ENCODE measurements at places on chromosomes 7 and 10.

DNA sequence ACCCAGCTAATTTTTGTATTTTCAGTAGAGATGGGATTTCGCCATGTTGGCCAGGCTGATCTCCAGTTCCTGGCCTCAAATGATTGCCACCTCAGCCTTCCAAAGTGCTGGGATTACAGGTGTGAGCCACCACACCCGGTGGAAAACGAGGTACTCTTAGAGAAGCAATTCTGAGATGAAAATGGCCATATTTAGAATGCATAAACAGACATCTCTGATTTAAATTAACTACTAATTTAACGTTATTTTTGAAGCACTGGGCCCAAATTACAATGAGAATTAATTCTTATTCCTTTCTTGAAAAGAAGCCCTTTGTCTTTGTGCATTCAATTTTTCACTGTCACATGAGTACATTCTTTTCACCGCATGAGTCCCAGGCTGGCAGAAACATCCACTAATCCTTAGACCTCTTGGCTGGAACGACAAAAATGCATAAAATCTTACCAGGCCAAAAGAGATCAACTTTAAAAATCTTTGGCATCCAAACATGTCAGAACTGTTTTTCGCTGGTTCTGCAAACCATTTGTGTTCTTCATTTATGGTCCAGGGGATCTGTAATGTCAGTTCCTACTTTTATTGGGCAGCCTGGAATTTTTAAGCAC is 60.1 kb upstream of the CAPZA2 start:
- peak; percentile 68 for DNase-seq

- no peak for DNase-seq
Observed at GRCh38 chr7:72281308-72281707, 130.8 kb downstream of the CALN1 start.

GRCh38 chr10:72034040-72034499 is 54.3 kb downstream of the SPOCK2 start:
- no peak for DNase-seq

- DNase-seq, result no peak
Observed at GRCh38 chr10:94213980-94214379, 148.8 kb downstream of the NOC3L start.

DNA sequence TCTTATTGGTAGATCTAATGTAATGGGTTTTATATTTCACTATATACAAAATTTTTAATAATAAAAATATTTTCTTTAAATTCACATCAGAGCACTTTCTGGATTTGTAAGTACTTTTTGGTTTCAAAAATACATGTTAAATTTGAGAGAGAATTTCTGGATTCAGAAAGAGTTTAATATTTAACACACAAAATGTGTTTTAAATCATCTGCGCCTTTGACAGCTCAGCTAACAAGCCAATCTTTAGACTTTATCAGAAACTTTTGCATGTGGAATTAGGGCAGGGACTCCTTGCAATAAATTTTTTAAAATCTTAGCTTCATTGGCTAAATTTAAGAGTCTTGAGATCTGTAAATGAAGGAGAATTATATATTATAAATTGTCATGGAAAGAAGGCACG is 32.7 kb upstream of the RHOBTB1 start:
- DNase-seq, result no peak

DNA sequence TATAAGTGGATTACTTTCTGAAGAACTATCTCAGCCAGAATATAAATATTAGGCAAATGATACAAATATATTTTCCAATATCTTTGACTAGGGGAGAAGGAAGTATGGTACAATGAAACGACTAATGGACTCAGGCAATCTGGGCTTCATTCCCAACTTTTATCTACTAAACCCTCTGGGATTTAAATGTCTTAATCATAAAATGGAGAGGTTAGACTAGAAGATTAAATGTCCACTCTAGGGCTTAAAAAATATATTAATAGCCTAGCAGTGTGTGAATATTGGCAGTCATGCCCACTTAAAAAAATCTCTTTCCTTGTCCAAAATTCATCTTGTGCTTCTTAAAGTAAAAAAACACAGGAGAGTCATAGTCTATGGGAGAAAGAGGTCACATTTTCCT is 98.3 kb downstream of the CTTNBP2 start:
- no peak for DNase-seq

- DNase-seq, result peak; percentile 39
Observed at GRCh38 chr7:80950550-80950967, 31.7 kb upstream of the SEMA3C start.

GRCh38 chr7:131045526-131045925 is 282.1 kb upstream of the MKLN1 start:
- DNase-seq, result no peak

DNA sequence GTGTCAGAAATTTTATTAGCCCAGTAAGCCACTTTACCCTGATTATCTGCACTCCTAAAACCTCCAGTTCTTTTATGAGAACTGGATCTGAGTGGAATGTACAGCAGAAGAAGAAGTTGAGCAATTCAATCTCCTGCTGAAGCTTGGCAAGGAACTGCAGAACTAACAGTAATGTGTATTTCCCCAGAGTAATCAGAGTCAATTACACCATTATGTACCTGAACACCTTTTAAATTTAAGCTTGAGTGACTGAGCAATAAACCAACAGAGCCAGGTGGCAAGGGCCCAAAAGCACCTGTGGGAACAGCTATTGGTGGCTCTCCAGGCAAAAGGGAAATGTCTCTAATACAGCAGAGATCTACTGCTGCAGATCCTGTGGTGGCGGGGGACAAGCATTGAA is 40.1 kb upstream of the AKR1C2 start:
- peak; percentile 78 for DNase-seq

- DNase-seq, result no peak
Observed at GRCh38 chr10:74875966-74876365, 49.6 kb downstream of the KAT6B start.

DNA sequence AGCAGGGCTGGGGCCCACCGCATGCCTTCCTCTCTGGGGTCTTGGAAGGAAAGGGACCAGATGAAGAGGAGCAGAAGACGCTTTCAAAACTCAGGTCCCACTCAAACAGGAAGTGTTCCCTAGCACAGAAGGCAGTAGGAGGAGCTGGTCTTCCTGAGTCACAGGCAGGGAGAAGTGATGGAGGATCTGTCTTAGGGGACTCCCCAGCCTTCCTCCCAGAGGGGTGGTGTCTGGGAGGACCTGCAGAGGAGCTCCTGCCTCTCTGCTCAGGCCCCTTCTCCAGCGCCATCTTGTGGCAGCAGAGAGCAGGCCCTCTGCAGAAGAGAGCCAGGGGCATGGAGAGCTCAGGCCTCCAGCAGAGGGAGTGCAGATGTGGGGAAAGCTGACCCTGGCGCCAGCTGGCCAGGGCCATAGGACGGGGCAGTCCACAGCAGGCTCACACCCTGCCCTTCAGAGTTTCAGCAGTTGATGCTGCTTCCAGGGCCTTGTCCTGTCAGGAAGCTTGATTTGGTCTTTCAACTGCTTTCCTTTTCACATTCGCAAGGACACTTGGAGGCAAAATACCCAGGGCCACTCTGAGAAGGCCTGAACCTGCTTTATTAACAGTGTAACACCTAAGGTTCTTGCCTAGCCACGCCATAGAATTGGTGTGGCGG is 62.2 kb upstream of the TARP start:
- peak; percentile 85 for DNase-seq

- DNase-seq, result no peak
Observed at GRCh38 chr7:78490524-78490923, 692.0 kb downstream of the PHTF2 start.

DNA sequence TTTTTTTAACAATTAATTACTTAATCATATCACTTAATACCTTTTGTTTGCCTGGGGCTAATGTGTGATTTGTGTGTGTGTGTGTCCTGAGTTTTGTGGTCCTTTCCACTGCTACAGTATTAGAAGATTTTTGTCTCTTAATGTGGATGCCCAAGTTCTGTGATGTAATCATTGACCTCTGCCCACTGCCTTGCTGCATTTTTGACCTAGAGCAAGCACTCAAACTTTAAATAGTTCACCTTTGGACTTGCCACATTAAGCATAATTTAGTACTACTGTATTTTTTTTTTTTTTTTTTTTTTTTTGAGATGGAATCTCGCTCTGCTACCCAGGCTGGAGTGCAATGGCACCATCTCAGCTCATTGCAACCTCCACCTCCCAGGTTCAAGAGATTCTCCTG is 52.7 kb downstream of the VCL start:
- DNase-seq, result no peak

- no peak for DNase-seq
Observed at GRCh38 chr7:1804310-1804709, 134.2 kb downstream of the ELFN1 start.

GRCh38 chr7:45347804-45348203 is 190.2 kb downstream of the RAMP3 start:
- peak; percentile 23 for DNase-seq

DNA sequence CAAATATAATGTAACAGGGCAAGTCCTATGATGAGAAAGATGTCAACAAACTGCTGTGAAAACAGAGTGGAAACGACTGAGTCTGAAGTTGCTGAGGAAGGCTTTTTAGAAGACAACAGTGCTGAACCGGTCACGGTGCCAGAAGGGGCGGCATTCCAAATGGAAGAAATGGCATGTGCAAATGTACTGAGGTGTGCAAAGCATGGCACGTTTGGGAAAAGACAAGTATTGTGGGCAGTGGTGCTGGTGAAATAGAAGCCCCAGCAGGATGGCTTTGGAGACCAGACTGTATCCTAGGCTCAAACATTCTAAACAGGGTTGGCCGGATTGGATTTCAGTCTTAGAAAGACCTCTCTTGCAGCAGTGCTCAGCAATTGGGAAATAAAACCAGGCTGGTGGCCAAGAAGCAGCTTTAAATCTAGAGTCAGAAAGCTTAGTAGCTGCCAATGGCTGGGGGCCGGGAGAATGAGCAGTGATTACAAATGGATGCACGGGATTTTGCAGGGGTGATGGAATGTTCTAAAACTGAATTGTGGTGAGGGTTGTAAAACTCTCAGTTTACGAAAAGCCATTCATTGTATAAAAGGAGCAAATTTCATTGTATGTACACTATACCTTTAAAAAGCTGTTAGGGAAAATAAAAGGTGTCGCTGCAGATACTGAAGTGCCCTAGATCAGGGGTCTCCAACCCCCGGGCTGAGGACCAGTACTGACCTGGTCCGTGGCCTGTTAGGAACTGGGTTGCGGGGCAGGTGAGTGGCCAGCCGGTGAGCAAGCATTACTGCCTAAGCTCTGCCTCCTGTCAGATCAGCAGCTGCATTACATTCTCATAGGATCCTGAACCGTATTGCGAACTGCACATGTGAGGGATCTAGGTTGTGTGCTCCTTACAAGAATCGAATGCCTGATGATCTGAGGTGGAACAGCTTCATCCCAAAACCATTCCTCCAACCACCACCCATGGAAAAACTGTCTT is 141.6 kb downstream of the HIBADH start:
- peak; percentile 88 for DNase-seq

DNA sequence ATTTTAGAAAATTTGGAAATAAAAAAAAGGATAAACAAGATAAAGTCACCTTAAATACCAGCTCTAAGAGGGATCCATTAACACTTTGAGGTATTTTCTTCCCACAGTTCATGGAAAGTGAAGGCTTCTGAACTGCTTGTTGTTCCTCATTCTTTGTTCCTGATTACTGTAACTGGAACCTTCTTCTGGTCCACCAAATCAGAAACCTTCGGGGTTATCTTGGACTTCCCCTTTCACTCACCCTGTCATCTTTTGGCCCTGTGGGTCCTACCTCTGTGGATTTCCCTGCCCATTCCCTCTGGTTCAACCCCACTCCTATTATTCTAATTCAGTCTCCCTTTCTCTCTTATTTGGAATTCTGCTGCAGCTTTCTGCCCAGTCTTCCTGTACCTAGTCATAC is 116.5 kb upstream of the PRPS1L1 start:
- no peak for DNase-seq

GRCh38 chr7:76262683-76263402 is 39.6 kb upstream of the HSPB1 start:
- peak; percentile 64 for DNase-seq

GRCh38 chr10:79563426-79563825 is 3.2 kb upstream of the SFTPA2 start:
- no peak for DNase-seq

- no peak for DNase-seq
Observed at GRCh38 chr7:94366832-94367231, 27.9 kb upstream of the COL1A2 start.

DNA sequence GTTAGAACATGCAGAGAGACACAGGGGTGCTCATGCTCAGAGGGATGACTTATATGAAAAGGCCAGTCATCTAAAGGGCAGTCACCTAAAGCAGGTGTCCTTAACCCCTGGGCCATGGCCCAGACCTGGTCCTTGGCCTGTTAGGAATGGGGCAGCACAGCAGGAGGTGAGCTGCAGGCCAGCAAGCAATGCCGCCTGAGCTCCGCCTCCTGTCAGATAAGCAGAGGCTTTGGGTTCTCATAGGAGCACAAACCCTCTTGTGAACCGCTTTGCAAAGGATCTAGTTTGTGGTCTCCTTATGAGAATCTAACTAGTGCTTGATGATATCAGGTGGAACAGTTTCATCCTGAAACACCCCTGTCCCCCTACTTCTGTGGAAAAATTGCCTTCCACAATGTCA is 14.5 kb downstream of the ANKRD7 start:
- DNase-seq, result no peak

DNA sequence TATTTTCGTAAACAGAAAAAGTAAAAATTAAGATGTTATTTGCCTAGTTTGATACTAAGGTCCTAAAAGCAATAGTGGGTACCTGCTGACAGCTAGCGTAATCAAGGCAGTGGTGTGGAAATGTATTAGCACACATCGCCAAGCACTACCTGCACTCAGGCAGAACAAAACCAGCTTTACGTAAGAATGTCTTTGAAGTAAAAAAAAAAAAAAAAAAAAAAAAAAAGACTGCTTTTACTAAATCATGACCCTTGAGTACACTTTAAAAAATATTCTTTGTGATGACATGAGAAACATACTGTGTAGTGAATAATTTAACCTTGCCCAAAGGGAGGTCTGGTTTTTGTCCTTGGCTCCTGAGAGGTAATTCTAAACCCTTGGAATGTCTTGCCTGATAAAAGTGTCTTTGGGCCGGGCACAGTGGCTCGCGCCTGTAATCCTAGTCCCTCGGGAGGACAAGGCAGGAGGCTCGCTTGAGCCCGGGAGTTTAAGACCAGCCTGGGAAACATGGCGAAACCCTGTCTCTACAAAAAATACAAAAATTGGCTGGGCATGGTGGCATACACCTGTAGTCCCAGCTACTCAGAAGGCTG is 12.7 kb downstream of the XRCC2 start:
- no peak for DNase-seq

GRCh38 chr10:48456361-48456804 is 148.5 kb downstream of the ARHGAP22 start:
- DNase-seq, result no peak
